ENCODE measurements at places on chromosomes 1 and 21. TPM values are rescaled to one million over a fixed set of nuclear protein-coding genes. Genes with fewer than 3 reads are reported as not detected.

The LCE1F gene
- total RNA-seq = not detected

The OR10Z1 gene
- not detected for total RNA-seq

The ELOA gene
- total RNA-seq = 26.3 TPM

The PCP4 gene
- not detected for total RNA-seq

The DNAI4 gene
- 0.34 TPM for total RNA-seq

The GPA33 gene
- total RNA-seq = not detected

The ZNF648 gene
- not detected for total RNA-seq

The PFKFB2 gene
- 5.4 TPM for total RNA-seq

The TMEM81 gene
- 2.3 TPM for total RNA-seq

The CRNN gene
- total RNA-seq = not detected

The ZYG11A gene
- 2.6 TPM for total RNA-seq

The TMEM240 gene
- total RNA-seq = 0.75 TPM

The FMO3 gene
- not detected for total RNA-seq

The F13B gene
- 0.08 TPM for total RNA-seq

The PAQR6 gene
- total RNA-seq = 4.6 TPM

The HMGCS2 gene
- total RNA-seq = not detected

The ZSWIM5 gene
- total RNA-seq = 0.69 TPM

The LCE1A gene
- total RNA-seq = not detected

The SAMSN1 gene
- not detected for total RNA-seq

The COL6A2 gene
- 17.7 TPM for total RNA-seq

The EBNA1BP2 gene
- 183 TPM for total RNA-seq

The KRTAP10-7 gene
- not detected for total RNA-seq

The DNAJC6 gene
- 7.2 TPM for total RNA-seq

The UTS2 gene
- not detected for total RNA-seq
